ENCODE measurements at places on chromosomes 4 and X.
A peak's percentile ranks its signal among the peaks of the same experiment; 100 is the strongest.

GRCh38 chr4:56651056-56651350, 30.1 kb downstream of the HOPX start:
- no peak for DNase-seq

DNA sequence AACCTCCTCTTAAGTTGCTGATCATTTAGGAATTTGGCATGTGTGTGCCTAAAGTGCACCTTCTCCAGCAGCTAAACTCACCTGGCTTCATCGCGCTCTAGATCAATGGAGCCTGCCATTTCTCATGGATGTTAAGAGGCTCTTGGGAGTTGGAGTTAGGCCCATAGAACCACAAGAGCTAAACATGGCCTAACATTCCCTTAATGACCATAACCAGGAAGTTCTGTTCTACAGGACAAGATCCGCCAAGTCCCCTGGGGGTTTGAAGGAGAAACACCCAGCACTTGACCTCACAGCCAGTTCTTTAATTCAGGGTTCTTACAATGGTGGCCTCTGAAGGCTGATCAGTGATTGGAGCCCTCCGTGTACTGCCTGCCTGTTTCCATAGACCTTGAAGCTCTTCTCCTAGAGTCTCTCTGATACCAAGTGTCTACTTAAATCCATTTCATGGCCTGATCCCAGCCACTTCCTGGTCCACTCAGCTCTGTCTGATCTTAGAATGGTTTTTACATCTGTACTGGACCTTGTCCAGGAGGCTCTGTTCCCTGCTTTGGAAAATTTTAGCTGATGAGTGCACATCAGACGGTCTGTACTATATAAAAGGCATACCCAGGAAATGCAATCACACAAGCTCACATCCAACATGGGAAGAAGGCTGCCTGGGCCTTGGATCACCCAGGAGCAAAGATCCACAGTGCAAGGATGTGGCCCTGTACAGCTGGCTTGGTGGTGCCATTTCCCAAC, 45.1 kb downstream of the RPS3A start:
- no peak for DNase-seq

DNA sequence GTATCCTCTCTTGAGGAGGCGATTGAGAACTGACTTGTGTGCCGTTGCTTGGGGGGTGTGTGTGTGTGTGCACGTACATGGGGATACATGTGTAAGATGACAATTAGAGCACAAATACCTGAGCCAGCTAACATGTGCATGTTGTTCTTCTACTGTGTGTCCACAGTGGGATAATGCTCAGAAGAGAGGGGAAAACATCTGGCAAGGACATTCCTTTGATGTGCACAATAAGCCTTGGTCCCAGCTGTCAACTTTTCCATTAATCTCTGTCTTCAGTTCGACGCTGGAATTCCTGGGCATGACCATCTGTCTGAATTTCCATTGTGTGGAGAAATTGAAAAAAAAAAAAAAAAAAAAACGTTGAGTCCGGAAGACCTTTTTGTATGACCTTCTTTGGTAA, 592.0 kb upstream of the GALNTL6 start:
- DNase-seq = no peak

- peak; percentile 99 for DNase-seq
Measured at GRCh38 chr4:184267673-184268583, 50.3 kb upstream of the ENPP6 start.

GRCh38 chr4:154727540-154727939, 16.3 kb upstream of the LRAT start:
- DNase-seq = no peak

GRCh38 chr4:162684998-162685397, 481.7 kb downstream of the NAF1 start:
- DNase-seq = no peak

- no peak for DNase-seq
Measured at GRCh38 chrX:49934148-49934547, 11.8 kb downstream of the CLCN5 start.

GRCh38 chr4:138560448-138560847, 318.3 kb upstream of the SLC7A11 start:
- no peak for DNase-seq

DNA sequence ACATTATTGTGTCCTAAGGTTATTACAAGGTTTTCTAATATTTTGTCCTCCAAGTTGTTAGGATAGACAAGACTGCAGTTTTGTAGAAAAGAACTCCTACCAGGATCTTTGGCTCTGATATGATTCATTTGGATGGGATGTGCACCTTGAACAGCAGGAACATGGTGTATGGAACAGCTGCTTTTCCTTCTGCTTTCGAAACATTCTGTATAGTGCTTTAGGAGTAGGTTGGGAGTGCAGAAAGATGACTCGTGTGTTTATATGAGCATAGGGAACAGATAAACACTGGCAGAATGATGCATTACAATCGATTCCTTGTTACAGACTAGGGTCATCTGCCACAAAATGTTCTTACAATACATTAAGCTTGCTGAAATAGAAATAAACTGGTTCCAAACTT, 790.1 kb downstream of the DMD start:
- no peak for DNase-seq

- DNase-seq = peak; percentile 71
Measured at GRCh38 chr4:153522802-153523094, 56.6 kb downstream of the TMEM131L start.

DNA sequence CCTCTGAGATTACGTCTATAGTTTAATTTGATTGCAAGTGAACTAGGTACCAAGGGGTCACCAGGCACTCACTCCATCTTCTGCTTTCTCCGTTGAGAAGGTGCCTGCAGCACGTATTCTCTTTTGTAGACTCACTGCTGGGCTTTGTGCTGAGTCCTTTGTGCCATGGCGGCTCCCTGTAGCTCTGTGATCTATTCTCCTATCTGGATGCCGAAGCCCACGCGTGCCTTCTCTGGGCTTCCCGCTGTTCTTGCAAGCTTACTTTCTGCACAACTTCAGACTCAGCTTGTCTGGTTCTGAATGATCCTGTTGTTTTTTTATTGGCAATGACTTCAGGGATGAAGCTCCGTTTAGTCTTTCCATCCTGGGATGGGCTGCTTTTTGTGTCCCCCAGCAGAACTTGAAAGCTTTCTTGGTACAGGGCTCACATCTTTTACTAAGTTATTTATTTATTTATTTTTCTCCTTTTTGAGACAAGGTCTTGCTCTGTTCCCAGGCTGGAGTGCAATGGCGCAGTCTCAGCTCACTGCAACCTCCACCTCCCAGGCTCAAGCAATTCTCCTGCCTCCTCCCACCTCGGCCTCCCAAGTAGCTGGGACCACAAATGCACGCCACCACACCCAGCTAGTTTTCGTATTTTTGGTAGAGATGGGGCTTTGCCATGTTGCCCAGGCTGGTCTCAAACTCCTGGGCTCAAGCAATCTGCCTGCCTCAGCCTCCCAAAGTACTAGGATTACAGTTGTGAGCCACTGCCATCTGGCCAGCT, 100.9 kb upstream of the NKX1-1 start:
- DNase-seq = no peak

- no peak for DNase-seq
Measured at GRCh38 chr4:175720067-175720466, 92.0 kb downstream of the GPM6A start.

DNA sequence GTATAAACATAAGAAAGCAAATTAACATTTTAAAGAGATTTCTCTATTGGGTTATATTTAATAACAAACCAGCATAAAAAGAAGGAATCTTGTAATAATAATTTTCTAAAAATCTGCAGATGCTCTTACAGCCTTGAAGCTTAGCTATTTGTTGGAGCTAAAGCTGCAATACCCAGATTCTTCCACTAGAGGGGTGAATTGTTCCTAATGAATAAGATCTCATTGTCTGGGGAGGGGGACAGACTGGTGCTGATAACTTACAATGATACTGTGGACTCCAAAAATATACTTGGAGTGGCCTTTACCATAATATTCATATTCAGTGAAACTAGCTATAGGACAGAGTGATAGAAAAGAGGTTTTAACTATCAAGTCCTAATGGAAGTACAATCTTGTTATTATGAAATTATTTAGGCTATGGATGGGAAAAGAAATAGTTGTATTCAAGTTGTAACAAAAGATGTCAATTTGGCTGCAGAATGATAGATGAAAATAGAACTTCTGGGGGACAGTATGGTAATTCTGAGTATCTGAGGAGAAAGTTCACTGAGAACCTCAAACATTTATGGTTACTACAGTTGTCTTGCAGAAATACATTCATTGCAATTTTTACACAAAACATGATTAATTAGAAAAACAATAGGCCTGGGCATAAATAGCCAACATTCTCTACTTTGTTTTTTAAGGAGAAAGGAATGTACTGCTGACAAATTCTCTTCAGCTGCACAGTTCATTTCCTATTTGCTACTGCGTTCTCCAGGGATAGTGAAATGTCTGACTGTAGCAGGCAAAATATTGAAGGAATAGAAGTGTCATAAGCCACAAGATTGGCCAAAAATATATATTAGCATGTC, 443.3 kb downstream of the GBA3 start:
- DNase-seq = no peak

DNA sequence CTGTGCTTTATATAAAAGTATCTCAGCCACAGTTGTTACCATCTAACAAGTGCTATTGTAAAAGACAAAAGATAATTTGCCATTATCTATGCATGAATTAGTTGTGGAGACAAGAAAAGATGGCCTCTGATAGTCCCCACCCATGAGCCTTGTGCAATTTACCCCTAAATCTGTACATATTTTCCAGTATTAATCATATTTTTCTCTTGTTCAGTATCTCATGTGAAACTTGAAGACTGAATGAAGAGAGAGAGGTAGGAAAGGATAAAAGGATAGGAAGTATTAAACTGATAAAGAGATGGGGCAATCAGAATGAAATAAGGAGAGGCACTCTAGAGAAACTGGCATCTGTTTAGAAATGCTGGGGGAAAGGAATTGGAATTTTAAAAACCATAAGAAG, 3.7 kb downstream of the MYOZ2 start:
- no peak for DNase-seq

DNA sequence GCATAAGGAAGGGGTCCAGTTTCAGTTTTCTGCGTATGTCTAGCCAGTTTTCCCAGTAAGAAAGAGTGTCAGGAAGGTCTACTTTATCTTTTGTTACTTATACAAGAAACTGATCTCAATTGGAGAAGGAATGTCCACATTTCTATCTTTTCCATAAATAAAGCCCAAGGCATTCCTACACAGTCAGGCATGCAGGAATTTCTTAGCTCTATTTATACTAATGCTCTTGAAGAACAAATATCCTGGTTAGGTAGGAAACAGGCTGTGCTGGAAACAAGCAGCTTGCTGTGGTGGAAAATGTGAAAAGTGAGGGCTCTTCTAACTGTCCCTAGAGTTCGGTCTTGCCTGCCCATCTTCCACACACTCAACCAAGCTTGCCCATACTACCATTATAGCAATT, 37.9 kb upstream of the PITX2 start:
- no peak for DNase-seq

DNA sequence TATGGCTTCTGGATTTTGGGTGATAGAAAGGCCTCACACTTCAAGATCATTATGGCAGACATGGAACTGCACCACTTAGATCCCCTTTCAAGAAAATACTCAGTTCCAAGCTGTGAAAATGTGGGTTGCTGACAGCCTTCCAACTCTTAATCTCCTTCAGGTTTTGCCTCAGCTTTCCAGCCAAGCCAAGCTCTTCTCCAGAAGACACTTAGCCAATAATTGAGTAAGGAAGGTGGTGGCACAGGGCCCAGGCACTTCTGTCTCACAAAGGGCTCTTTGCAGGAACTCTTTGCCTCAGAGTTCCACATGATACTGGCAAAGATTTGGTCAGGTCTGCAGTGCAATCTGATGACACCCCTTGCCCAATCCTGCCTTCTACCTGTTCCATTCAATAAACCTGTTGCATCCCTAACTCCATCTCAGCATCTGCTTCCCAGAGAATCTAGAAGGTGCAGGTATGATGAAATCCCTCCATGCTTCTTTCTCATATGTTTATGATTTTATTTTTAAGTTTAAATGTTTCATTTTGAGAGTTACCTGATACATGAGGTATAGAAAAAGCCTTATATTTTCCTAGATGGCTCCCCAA, 30.6 kb downstream of the ANXA5 start:
- DNase-seq = no peak

DNA sequence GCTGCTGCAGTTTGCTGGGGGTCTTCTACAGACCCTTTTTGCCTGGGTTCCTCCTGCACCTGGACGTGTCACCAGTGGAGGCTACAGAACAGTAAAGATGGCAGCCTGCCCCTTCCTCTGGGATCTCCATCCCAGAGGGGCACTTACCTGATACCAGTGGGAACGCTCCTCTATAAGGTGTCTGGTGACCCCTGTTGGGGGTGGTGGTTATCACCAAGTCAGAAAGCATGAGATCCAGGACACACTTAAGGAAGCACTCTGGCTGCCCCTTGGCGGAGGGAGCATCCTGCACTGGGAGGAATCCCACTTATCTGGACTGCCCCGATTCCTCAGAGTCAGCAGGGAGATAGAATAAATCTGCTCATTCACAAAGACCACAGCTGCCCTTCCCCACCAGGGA, 218.9 kb upstream of the GALNTL6 start:
- no peak for DNase-seq

- DNase-seq = no peak
Measured at GRCh38 chr4:6992728-6993677, 50.2 kb upstream of the TADA2B start.

DNA sequence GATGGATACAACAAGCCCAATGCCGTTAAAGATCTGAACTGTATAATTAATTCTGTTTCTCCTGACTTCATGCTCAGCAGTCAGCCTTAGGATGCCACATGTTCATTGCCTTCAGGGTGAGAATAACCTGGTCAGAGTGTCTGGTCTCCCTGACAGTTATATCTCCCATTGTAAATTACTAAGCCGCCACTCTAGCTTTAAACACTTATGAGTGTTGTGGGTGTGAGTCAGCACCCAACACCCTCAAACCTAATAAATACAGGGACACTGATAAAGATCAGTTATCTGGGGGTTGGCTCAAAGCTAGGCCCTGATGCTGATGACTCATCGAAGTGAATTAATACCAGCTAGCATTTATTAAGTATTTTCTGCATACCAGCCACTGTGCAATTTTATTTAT, 64.9 kb upstream of the DYNLT3 start:
- DNase-seq = no peak

- DNase-seq = peak; percentile 67
Measured at GRCh38 chrX:11363069-11363594, 69.9 kb downstream of the AMELX start.

DNA sequence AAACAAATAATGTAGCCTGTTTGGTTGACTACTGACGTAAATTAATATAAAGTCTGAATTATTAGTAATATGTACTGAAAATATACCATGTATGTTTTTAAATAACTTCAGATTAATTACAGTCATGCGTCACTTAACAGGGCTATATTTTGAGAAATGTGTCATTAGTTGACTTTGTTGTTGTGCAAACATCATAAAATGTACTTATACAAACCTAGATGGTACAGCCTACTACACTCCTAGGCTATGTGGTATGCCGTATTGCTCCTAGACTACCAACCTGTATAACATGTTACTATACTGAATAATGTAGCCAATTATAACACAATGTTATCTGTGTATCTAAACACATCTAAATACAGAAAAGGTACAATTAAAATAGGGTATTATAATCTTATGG, 66.6 kb downstream of the RNF150 start:
- no peak for DNase-seq

- no peak for DNase-seq
Measured at GRCh38 chrX:155514225-155514624, 55.8 kb upstream of the F8A3 start.

Data from GM12878 (cell line).